Testis (tissue), 5 donors: ENCODE measurements at places on chromosomes 1 and 21. TPM values are rescaled to one million over a fixed set of nuclear protein-coding genes. Genes with fewer than 3 reads are reported as not detected.

GRCh38 chr1:54327386-54328065, 78.7 kb downstream of the SSBP3 start:
- no peak for DNase-seq

- DNase-seq, result no peak
These were observed 22.4 kb upstream of the ZBTB18 start for GRCh38 chr1:244028701-244029100.

DNA sequence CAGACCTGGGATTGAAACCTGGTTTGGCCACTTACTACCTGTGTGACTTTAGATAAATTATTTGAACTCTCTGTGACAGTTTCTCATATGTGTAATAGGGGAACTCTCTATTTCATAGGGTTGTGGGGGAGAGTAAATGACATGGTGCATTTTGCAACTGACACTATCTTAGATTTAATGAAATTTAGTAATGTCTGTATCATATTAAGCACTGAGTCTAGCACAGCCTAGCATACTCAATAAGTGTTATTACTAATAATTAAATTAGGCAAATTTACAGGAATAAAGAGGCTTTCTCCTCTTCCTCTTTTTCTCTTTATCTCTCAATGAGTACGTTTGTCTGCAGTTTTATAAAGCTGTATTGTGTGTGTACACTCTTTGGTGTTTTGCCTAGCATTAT, 80.2 kb upstream of the MACF1 start:
- no peak for DNase-seq

- DNase-seq, result no peak
These were observed 383.5 kb downstream of the PCP4 start for GRCh38 chr21:40250514-40251294.

DNA sequence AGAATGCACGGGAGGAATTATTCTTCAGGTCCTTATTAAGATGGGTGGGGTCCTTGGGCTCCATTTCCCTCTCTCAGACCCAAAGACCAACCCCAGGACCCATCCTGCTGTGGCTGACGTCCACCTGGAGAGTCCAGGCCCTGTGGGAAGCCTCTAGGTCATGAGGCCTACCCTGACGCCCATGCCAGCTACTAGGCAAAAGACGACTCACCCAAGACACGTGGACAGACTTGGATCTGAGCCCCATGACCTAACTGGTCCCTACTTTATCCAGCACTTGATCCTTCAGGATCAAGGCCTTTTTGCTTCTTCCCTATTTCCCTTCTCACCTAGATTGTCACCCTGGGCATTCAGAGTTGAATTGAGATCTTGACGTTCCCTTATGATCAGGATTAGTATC, 56.0 kb upstream of the CASZ1 start:
- DNase-seq, result no peak

Gene HSD3B1
- 0.24 TPM for total RNA-seq

Gene EPHB2
- 9.4 TPM for total RNA-seq

Gene BRWD1
- 102 TPM for total RNA-seq

Gene ESRRG
- total RNA-seq, result 0.93 TPM
